ENCODE measurements at places on chromosomes 11 and 22.

DNA sequence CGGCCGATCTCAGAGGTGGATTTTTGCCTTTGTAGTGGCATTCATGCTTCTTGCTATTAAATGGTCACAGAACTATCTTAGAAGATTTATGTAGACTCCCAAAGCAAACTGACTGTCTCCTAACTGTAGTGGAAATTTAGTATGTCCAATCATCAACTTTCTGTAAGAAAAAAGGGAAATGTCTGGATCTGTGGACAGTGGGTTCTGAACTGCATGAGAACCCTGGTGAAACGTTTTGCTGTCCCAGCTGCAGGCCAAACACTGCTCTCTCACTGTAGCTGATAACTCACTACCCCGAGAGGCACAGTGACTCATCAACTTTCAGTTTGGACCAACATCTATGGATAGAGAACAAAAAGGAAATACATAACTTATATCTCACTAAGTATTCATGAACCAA is 387.1 kb downstream of the SOX6 start:
- DNase-seq = peak; percentile 77

- DNase-seq = no peak
Observed at GRCh38 chr11:45471266-45471665, 185.1 kb upstream of the SYT13 start.

DNA sequence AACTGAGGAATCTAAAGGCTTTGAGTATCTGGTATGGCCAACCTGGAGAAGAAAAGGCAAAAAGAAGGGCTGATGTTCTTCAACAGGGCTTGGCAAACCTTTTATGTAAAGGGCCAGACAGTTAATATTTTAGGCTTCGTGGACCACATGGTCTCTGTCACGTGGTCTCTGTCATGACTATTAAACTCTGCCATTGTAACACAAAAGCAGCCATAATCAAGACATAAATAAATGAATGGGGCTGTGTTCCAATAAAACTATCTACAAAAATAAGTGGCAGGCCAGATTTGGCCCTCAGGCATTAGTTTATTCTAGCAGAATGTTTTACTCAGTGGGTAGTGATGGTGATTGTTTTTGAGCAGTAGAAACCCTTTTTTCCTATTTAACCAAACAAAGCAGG is 483 bp upstream of the ACCSL start:
- no peak for DNase-seq

DNA sequence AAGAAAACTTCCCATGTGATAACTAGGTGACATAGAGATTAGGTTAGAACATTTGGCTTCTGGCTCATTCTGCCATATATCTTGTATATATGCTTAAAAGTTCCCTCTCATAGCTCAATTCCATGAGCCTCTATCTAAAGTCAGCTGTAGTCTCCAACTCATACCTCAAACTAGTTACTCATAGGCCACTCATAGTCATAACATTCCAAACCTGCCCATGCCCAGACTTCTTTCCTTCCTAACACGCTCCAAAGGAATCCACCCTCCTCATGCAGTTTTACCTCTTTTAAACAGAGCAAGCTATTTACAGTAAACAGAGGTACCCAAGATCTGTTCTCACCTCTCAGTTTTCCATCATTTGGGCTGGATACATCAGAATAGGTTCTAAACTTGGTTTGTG is 39.4 kb downstream of the GLYATL2 start:
- DNase-seq = peak; percentile 5

GRCh38 chr11:1479678-1480118 is 6.9 kb downstream of the MOB2 start:
- DNase-seq = no peak

GRCh38 chr11:645536-645935 is 8.5 kb downstream of the DRD4 start:
- DNase-seq = no peak

- no peak for DNase-seq
Observed at GRCh38 chr11:106879029-106879428, 139.2 kb downstream of the GUCY1A2 start.

DNA sequence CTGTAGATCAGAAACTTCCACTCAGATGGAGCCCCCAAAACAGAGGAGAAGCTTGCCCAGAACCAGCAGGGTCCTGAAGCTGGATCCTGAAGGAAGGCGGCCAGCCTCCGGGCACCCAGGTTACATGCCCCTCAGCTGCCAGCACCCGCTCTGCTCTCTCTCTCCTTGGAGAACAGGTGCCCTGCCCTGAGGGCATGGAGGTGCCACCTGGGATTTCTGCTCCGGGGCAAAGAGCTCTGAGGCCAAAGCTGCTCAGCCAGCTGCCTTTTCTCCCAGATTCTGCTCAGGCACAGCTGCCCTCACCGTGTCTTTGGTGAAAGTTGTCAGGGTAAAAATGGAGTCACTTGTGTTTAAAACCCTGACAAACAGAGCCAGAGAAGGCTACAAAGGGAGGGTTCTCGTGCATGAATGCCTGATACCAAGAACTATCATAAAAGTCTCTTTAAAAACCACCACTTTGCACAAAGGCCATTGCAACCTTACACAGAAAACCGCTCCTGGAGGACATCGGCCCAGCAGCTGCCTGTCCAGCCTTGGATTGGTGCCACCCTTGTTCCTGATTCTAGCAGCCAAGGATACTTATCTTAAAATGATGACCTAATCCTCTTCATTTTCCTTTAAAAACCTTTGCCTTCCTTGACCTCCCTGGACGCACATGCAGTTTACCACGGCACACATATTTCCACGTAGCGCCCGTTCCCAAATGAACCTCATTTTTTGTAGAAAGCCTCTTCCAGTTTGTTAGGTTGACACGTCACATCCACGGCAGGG is 140.0 kb downstream of the CACNA1I start:
- no peak for DNase-seq

- DNase-seq = peak; percentile 68
Observed at GRCh38 chr11:20162824-20163782, 2.8 kb upstream of the DBX1 start.

DNA sequence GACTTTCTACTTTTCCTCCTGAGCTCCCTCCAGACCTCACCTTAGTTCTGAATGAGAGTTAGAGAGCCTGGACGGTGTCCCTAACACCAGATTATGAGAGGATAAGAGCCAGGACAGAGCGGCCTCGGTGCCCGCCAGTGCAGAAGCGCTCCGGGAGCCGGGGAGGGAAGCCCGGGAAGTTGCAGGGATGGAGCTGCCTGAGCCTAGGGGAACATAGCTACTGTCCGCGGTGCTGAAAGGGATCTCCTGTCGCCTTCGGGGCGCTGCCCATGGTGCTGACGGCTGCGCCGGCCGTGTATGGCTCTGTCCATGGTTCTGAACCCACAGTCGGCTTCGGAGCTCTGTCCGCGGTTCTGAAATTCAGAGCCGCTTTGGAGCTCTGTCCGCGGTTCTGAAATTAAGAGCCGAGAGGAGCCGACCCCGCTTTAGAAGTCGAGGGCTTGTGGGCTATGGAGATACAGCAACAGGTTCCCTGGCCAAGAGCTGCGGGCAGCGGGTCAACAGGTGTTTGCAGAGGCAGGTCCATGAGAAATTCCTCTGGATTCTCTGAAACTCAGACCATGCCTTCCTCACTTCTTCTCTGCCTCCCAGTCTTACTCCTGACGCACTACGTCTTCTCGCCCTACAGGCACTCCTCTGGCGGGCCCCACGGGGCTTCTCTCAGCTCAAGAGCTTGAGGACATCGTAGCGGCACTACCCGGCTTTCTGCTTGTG is 814 bp downstream of the NPAS4 start:
- peak; percentile 96 for DNase-seq

DNA sequence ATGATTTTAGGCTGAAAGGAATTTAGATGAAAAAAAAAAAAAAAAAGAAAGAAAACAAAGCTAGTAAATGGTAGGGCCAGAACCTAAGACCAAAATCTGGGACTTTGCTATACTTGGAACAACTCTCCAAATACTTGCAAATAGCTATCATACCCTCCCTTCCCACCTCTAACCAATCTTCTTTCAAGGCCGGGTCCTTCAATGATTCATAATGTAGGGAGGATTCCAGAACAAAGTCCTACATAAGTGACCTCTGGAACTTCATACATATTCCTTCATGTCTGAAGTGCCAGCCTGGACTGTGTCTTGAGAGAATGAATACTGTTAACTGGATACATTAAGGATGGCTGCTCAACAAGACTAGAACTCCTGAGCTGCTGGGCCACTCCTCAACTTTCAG is 9.9 kb downstream of the STK33 start:
- peak; percentile 57 for DNase-seq

DNA sequence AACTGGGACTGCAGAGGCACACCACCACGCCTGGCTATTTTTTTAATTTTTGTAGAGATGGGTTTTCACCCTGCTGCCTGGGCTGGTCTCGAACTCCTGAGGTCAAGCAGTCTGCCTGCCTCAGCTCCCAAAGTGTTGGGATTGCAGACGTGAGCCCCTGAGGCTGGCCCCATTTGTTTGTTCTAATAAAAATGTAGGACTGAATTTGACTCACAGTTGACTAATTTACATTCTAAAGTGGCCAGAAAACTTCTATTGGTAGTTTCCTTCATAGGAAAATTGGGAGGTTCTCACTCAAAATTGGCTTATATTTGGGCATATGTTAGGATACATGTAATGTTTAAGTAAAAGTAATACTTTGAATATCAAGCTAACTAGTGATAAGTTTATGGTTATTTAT is 35.0 kb downstream of the PPFIA1 start:
- DNase-seq = no peak

DNA sequence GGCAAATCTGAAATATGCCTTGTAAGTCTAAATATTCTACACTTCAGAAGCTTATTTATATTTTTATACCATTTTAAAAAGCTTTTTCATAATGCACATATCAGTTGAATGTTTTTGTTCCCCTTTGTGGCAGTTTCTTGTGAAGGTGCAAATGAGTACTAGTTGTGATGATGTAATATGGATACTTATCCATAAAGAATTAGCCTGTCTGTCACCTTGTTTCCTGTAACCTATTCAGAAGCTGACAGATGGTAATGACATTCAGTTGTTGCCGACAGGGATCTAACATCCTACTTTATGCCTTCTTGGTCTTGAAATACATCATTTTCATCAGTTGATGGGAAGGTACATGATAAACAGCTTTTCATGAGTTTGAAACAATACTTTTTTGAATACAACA is 2.9 kb downstream of the QSER1 start:
- DNase-seq = no peak

GRCh38 chr11:72951193-72951592 is 137.0 kb downstream of the ATG16L2 start:
- no peak for DNase-seq

DNA sequence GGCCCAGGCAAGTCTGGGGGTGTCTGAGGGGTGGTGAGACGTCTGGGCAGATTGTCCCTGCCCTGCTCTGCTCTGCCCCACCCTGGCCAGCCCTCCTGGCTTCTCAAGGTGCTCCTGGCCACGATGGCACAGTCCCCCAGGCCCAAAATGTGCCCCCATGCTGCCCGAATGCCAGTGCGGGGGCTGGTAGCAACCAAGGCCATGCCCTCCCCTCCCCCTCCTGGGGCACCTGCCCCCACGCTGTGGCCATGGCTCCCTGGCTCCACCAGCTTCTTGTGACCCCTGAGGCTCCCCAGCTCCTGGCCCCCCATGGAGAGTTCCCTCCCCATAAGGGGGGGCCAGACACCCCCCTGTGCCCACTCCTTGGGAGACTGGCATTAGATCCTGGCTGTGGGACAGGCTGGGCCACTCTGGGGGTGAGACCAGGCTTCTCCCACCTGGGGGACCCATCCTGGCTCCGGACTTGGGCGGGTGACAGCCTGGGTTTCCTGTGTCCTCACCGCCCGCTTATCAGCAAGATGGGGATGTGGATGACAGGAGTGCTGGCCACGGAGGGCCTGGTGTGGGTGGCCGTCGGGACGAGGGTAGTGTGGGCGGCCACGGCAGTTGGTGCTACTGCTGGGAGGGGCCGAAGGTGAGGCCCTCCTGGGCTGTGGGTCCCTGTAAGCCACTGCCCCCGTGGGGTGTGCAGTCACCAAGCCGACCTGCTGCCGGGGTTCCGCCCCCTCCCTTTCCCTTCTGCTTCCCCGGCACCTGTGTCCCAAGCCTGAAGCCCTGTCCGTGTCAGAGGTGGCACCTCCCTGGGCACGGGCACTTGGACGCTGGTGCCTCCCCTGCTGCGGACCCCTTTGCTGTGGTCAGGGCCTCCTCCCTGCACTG is 15.9 kb upstream of the MUC6 start:
- DNase-seq = no peak

GRCh38 chr11:109229682-109230081 is 192.3 kb upstream of the C11orf87 start:
- DNase-seq = peak; percentile 14

DNA sequence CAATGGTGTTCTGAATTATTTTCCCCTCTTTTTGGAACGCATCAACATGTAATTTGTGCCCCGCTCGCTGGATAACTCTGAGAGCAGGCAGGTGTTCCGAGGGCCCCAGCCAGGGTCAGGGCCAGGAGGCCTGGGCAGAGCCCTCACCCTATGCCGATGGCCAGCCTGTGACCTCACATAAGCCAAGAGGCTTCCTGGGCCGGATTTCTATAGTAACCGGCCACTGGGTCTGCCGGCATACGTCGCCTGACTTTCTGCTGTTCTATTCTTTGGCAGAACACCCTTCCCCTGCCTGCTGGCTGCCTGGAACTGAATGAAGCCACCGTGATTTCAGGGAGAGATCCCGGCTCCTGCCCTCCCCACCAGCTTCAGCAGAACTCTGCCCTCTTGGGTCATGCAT is 375.2 kb downstream of the SHANK2 start:
- no peak for DNase-seq

- no peak for DNase-seq
Observed at GRCh38 chr11:93906486-93906885, 56.1 kb upstream of the VSTM5 start.

- no peak for DNase-seq
Observed at GRCh38 chr11:57477507-57478189, 17.3 kb downstream of the RTN4RL2 start.

- peak; percentile 40 for DNase-seq
Observed at GRCh38 chr11:122020902-122021301, 95.1 kb downstream of the BLID start.

- DNase-seq = peak; percentile 58
Observed at GRCh38 chr11:108551651-108552462, 41.7 kb downstream of the EXPH5 start.

Data from astrocyte of the hippocampus (primary cell).